ENCODE measurements at places on chromosomes 4 and X. TPM values are rescaled to one million over a fixed set of nuclear protein-coding genes. Genes with fewer than 3 reads are reported as not detected.
A peak's percentile ranks its signal among the peaks of the same experiment; 100 is the strongest.

Gene HSD17B13
- total RNA-seq, result not detected

Gene PCGF3
- 30.5 TPM for total RNA-seq

DNA sequence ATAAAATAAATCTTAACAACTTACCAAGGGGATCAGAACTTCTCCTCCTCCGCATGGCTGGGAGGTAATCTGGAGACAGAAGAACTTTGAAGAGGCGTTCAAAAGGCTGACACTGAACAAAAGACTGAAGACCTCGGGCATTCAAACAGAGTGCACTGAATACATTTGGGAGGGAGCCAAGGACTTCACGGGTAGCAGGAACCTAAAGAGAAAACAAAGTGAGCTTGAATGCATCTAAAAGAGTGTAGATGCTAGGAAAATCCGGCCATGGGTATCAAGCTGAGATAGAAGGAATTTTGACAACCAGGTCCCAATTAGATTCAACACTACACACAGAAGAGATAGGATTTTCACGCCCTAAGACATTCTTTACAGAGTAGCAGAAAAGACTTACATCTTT, 69.6 kb downstream of the HUWE1 start:
- no peak for ATAC-seq

GRCh38 chr4:88908003-88908402, 149.0 kb downstream of the FAM13A start:
- peak; percentile 66 for ATAC-seq

GRCh38 chrX:28847423-28847822, 260.2 kb downstream of the IL1RAPL1 start:
- no peak for ATAC-seq

DNA sequence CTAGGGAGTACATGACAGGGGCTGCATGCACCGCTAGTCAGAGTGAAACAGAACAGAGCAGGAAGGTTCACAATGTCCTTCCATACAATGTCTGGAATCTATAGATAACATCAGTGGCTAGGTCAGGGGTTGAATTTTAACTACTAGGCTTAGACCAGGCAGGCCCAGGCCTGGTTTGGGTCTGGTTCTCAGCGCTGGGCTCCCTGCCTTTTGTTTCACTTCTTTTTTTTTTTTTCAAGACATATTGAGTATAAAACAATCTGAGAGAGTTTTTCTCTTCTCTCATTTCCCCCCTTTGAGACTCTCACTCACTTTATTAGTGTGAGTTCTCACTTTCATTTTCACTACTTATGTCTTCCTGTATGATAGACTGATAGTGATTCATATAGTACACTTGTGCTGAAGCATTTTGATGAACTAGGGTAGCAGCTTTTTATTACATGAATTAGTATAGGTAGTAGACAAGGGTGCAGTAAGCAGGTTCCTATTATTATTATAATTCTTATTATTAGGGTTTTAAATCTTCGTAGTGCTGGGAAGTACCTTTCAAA, 120.0 kb upstream of the ZDHHC15 start:
- ATAC-seq, result no peak

GRCh38 chr4:11297201-11297600, 131.5 kb downstream of the HS3ST1 start:
- ATAC-seq, result peak; percentile 77

DNA sequence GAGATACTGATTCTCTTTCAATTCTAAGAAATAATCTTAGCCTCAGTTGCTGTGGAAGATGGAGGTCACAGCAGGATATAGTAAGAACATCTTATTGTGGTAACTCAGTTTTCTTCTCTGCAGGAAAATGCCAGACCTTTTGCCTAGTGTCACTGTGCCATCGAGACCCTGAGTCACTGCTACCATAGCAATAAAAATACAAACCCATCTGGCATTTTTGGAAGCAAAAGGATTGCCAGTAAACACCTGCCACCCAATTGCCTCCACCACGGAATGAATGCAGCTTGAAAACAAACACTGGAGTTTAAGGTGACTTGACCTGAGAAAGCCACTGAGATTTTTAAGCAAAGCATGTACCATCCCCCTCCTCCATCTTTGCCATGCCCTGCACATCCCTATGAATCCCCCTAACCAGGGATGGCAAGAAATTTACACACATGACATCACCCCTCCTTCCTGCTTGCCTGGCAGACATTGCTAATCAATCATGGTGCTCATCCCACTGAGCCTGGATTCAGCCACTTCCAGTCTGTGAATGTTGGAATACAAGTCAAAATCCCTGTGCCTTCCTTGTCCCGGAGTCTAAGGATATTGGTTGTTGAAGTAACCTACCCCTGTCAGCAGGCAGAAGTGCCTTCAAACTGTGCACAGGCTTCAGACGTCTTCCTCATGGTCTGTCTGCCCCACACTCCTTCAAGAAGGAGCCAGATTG, 59.6 kb upstream of the MAMLD1 start:
- ATAC-seq, result no peak

Gene FUNDC2
- 30.9 TPM for total RNA-seq

- ATAC-seq, result no peak
Observed at GRCh38 chr4:161717084-161717483, 446.7 kb downstream of the FSTL5 start.

DNA sequence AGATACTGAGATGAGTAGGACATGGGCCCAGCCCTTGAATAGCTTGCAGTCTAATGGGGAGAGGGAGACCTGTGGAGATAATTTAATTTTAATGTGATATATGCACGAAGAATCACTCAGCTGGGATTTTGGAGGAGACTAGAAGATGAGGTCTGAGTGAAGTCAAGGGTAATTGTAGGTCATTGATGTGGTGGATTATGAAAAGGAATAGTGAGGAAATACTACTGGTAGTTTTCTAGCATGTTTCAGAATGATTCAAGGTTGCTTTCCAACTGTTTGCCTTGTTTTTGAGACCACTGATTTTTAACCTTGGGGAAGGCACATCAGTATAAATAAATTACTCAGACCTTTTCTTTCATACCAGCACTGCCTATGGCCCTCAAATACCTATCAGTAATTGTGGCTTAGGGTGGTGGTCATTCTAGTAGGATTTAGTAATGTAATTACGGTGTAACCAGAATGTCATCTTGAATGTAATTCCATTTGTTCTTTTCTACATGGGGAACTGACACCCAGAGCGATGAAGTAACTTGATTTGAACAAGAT, 25.6 kb downstream of the PTTG2 start:
- ATAC-seq, result no peak

GRCh38 chr4:150310159-150310895, 232.1 kb downstream of the DCLK2 start:
- no peak for ATAC-seq

Gene CSAG2
- total RNA-seq, result not detected

- no peak for ATAC-seq
Observed at GRCh38 chrX:77768787-77769186, 17.2 kb downstream of the ATRX start.

All from esophagus mucosa (tissue), 1 donor.